ENCODE measurements at places on chromosomes 1 and 21.

DNA sequence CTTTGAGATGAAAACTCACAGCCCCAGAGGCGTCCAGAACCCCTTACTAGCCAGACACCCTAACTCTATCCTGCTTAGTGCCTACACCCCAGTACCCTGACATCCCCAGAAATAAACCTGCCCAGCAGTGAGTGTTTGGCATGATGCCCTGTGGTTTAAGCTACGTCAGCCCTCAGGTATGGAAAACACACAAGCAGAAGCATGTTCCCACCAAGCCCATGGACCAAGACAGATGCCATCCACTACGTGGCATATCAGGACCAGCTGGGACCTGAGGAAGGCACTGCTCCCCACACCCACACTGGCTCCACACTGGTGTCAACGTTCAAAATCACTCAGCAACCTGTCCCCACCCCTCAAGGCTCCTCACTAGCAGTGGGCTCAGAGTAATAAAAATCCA, 116.4 kb downstream of the SYT2 start:
- no peak for DNase-seq

GRCh38 chr1:178877896-178878295, 7.0 kb upstream of the ANGPTL1 start:
- no peak for DNase-seq

- DNase-seq: no peak
Measured at GRCh38 chr1:39788758-39789570, at the start of gene BMP8B. Gene BMP8B (minus strand): TSS chr1:39788865. CDS start chr1:39788485, 380 bp downstream.

DNA sequence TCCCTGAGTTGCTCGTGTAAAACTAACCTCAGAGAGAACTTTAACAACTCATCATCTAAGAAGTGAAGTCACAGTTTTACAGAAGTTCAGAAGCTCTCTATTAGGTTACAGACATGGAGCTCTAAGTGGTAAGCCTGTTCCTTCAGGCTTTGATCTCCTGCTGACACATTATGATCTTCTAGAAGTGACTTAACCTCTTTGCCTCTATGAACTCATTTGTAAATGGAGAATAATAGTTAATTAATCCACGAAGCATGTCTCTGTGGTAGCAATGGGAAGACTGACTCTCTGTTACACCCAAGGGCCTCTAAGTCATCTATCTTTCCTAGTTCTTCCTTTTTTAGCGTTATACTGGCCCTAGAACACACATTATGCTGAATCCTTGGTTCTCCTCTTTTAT, 157.9 kb upstream of the NRIP1 start:
- DNase-seq: peak; percentile 27

DNA sequence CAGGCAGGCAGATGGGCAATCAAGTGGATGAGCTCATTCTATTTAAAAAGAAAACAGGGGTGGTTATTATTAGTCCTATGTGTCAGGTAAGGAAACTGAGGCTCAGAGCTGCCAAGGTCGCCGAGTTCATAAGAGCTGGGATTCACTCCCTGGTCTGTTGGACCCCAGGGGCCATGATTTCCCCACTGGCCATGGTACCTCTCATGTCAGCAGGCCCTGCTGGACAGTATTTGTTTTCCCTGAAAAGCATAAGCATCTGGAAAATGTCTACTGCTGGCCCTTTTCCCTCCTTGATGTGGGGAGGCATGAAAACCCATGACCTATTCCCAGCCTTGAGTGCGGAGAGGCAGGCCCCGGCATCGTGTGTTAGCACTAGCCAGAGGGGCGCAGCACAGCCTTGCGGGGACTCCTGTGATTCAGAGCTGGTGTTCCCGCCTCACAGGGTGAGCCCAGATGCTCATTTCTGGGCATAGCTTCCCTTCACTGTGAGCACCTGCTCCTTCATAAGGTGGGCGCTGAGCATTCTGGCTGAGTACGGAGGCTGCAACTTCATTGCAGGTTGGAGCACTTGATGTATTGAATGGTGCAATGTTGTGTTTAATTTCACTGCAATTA, 617.5 kb downstream of the PTPRU start:
- no peak for DNase-seq

DNA sequence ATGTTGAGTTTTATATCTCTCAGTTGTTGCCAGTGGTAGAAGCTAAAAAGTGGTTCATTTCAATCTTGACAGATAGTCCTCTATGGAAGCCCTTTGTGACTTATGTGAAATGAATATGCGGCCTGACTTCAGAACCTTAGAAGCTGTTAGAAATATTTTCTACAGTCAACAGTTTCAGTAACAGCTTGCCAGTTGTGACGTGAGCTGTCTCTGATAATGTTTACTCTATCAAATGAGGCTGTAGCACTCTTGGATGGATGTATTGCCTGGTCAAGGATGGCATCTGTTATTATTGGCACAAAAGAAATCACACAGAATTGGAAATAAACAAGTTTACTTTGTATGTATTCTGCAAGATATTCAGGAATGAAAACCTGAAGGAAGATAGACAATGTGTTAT, 31.9 kb downstream of the SNX7 start:
- DNase-seq: no peak

GRCh38 chr1:71640116-71640515, 559.3 kb upstream of the ZRANB2 start:
- no peak for DNase-seq

DNA sequence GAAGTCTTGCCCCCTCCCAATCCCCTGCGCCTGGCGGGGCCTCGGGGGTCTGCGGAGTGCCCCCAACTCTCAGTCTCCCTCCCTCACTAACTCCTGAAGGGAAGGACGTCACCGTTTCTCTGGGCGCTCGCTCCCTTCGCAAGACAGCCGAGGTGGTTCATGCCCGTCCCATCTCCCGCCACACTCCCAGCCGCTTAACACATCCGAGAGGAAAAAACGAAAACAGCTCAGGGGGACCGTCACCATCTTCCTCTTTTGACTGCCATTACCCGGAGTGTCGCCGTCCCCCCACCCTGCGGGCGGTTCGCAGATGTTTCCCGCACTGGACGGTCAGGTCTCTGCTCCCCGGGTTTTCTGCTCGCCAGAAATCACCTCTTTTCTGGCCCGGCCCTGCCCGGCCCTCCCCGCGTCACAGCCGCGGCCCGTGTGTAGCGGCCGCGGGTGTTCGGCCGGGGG, 532 bp downstream of the ERO1B start:
- DNase-seq: peak; percentile 19

DNA sequence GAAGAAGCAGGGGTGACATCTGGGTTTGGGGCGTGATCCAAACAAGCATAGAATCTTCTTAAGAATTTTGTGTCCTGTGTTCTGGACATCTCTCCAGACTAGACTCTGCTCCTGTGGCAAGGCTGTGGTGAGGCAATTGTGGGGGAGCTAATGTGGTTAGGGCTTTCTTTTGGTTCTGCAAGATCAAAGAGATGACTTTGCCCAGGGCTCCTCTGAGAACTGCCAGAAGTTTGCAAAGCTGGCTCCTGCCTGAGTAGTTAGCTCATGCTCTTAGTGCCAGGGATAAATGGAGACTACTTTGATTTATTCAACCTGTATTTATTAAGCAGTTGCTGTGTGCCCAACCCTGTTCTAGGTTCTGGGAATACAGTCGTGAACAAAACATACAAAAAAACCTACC, 34.0 kb upstream of the CRNN start:
- no peak for DNase-seq

DNA sequence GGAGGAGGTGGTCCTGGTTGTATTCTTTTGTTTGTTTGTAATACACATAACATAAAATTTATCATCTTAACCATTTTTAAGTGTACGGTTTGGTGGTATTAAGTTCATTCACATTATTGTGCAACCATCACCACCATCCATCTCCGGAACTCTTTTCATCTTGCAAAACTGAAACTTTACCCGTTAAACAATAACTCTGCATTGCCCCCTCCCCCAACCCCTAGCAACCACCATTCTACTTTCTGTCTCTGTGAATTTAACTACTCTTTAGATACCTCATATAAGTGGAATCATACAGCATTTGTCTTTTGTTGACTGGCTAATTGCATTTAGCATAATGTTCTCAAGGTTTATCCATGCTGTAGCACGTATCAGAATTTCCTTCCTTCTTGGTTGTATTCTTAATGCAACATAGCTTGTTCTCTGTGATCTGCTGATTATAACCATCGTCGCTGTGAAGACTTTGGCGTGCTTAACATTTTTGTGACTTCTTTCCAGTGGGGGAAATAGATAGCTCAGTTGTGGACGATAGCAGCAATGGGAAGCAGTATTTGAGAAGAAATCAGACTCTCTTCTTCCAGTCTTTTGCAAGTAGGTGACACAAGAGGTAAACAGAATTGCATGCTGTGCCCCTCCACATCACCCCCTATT, 117.5 kb upstream of the HOOK1 start:
- DNase-seq: peak; percentile 39

DNA sequence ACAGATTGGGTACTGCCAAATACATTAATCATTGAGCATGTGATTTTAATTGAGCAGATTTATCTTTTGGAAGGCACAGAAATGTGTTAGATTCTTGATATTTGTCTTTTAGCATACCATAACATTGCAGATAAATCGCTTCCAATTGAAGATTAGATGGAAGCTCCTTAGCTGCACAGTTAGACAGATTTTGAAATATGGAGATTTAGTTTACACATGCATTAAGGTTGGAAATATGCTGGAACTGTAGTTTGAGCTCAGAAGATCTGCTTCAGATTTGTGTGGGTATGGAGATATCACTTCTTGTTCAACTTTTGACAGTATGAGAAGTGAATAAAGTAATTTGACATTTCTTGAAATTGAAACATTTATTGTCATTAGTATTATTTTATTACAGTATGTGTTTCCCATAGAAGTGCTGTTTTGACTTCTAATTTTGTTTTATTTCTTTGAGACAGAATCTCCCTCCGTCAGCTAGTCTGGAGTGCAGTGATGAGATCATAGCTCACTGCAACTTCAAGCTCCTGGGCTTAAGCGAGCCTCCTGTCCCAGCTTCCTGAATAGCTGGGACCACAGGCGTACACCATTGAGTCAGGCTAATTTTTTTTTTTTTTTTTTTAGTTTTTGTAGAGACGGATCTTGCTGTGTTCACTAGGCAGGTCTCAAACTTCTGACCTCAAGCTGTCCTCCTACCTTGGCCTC, 29.1 kb downstream of the THRAP3 start:
- peak; percentile 74 for DNase-seq

GRCh38 chr1:119327094-119327449, 41.5 kb upstream of the HAO2 start:
- peak; percentile 9 for DNase-seq

- no peak for DNase-seq
Measured at GRCh38 chr1:213874789-213875188, 113.0 kb upstream of the PROX1 start.

DNA sequence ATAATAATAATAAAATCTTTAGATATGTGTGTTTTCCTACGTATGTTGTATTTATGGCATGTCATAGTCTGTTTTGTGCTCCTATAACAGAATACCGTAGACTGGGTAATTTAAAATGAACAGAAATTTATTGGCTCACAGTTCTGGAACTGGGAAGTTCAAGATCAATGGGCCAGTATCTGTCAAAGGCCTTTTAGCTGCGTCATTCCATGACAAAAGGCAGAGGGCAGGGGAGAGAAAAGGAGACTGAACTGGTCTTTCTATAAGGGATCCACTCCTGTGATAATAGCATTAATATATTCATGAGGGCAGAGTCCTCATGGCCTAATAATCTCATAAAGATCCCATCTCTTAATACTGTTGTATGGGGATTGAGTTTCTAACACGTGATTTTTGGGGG, 7.1 kb upstream of the SFT2D2 start:
- DNase-seq: no peak

DNA sequence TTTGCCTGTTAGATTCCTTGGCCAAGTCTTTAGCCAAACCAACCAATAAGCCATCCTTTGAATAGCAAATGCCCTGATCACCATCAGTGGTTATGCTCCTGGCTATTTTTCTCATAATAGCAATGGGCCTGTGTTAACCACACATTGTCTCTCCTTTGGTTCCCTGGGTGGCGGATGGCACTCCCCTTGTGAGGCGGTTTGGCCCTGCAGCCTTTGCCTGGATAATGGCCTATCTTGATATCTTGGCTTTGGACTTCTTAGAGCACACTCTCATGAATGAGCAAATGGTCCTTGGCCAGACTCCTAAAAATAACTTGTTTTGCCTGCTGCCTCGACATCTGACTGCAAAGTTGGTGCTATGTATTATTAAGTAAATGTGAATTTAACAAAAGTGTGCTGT, 22.4 kb upstream of the ZBTB18 start:
- DNase-seq: no peak

DNA sequence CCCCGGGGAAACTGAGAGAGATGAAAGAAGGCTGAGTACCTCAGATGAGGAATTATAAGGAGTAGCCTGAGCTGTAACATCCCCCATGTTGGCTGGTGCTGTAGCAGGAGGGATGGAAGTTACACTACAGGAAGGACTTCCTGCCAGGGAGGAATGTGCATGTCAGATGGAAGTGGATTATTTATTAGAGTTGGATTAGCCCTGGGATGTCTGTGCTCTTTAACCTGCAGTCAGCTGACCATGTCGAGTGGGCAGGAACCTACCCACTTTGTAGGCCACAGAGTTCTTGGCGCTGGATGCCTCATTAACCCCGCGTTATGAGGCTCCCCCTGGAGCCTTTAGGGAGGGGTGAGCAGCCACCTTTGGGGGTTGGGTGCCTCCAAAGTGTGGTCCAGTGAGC, 757 bp upstream of the SEMA4A start:
- no peak for DNase-seq
